ENCODE measurements at places on chromosomes 4 and X.

- DNase-seq = peak; percentile 39
Measured at GRCh38 chrX:150693725-150694574, 754 bp downstream of the MTMR1 start.

DNA sequence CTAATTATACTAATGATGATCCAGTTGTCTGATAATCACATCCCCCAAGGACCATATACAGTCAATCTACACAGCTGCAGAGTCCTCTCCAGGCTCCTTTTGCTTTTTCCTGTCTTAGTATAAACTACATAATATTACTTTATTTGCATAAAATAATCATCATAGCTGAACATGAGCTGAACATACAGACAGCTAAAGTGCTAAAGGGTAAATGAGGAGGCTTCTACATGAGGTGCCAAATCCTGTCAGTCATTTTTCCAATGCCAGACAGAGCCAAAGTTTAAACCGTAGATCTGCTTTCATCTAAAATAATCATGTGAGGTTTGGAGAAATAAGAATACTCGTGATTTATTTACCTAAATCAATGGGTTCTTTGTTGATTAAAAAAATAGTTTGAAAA is 1530.1 kb upstream of the PABPC4L start:
- no peak for DNase-seq

DNA sequence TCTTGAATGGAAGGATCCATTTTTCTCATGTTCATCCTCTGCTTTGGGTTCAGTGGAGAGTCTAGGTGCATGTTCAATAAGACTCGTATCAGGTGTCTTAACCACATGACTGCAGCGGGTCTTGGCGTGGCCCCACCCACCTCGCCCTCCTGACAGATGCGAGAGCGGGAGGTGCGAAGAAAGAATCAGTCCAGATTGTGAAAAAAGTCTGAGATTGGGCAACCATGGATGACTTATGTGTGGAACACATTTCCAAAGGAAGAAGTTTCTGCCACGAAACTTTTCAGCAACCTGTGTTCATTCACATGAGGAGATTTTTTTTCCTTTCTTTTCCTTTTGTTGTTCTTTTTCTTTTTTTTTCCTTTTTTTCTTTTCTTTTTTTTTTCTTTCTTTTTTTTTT is 66.8 kb downstream of the NSD2 start:
- no peak for DNase-seq

DNA sequence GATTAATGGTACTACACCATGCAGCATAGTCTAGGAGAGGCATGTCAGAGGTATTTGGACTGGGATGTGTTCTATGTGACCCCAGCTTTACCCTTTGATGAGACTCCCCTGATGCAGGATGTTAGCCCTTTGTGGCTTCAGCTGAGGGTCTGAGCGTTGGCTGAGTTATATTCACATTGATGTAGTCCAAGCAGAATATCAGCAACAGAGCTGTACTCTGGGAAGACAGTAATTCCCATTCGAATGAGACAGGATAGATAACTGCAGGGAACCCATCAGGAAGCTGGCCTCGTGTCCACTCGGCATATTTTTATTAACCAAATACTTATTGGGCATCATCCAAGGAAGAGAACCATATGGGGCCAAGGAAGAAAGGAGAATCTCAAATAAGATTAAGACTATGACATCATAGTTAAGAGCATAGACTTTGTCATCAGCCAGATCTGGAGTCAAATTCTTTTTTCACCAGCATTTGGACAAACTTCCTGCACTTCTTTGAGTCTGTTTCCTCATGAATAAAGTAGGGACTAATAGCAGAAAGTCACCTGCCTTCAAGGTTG is 198.1 kb downstream of the SOWAHB start:
- DNase-seq = no peak

GRCh38 chr4:5399790-5400421 is 308.5 kb downstream of the EVC2 start:
- DNase-seq = no peak

- no peak for DNase-seq
Measured at GRCh38 chr4:1458581-1458980, 52.3 kb upstream of the NKX1-1 start.

GRCh38 chr4:125268068-125268755 is 46.5 kb upstream of the FAT4 start:
- no peak for DNase-seq

DNA sequence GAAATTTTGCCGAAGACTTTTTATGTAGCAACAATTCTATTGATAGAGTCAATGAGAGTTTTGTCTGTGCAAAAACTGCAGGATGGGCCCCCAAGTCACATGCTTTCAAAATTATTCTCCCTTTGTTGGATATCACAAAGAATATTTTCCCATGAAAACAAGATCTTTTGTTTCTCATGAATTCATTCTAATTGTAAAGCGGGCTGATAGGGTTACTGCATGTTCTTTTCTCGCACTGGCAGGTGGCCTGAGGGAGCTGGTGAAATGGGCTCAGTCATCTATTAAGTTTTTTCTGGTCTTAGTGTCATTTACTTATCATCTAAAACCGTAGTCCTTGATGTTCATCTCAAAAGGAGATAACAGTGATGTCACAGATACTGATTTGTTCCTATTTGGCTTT is 44.2 kb downstream of the MID1IP1 start:
- no peak for DNase-seq

- DNase-seq = no peak
Measured at GRCh38 chrX:39724544-39724943, 373.2 kb downstream of the BCOR start.

GRCh38 chrX:115177932-115178331 is 11.3 kb upstream of the RBMXL3 start:
- no peak for DNase-seq

DNA sequence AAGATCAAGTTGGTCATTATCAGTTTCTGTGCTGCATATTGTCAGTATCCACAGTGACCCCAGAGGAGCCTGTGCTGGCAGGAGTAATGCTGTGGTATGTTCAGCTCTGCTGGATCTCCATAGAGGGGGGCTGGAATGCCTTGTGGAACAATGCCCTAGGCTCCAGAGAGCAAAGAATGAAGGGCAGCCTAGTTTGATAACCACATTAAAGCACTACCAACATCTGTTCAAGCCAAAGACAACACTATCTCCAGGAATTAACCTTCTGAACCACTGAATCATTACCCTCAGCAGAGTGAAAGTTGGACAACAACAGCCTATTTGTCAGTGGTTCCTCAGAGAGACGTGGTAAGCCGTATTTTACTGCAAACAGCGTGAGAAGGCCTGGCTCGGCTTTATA is 192.3 kb upstream of the CXorf66 start:
- no peak for DNase-seq

DNA sequence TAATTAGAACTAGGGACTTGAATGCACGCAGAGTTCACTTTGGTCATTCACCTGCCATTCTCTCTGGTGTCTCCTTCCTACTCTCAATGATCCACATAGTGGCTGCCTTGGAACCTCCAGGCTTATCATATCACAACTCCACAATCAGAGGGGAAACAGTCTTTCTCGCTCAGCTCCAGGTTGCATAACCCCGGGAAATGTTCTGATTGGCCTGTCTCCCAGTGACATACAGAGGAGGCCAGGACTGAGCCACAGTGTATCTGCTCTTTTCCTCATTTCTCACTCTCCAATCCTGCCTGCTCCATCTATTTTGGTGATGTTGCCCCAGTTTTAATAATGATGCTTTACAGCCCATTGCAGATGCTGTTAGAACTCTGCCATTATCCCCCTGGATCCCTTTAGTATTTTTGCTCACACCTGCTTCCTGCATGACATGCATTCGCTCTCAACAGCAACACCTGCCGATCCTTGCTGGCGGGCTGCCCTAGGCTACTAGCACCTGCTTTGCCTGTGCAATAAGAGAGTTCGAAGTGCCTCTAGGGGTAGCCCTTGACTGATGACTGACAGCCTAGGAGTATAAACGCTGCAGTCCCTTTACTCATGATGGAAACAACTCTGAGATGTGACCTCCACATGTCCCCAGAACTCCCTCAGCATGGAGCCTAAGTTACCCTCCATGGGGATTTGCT is 211.3 kb upstream of the RPS6KA3 start:
- no peak for DNase-seq

DNA sequence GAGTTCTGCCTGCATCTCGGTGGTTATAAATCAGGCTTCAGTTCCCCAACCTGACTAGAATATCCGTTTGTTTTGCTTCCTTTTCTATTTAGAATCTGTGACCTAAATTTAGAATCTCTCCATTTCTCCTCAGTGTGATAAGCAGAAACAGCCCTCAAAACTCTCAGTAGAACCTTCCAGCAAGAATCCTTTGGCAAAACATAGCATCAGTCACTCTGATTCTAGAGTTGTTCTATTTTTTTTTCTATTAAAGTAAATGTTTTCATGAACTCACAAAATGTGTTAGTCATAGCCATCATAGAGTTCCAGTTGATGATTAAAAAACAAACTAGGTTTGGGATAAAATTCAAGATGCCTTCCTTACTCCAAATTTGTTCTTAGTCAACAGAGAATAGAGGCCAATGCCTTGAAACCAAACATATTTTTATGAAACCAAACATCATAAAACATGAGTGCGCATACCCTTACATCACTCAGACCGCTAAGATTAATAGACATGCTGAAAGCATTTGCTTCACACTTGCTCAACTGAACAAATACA is 13.2 kb upstream of the C1QTNF7 start:
- no peak for DNase-seq

- DNase-seq = no peak
Measured at GRCh38 chrX:13345438-13345837, 25.6 kb upstream of the ATXN3L start.

GRCh38 chrX:136227948-136228838 is 23.0 kb downstream of the MAP7D3 start:
- DNase-seq = no peak

GRCh38 chrX:38881727-38882126 is 80.5 kb downstream of the MID1IP1 start:
- DNase-seq = no peak

- no peak for DNase-seq
Measured at GRCh38 chrX:24018809-24019208, 8.2 kb downstream of the KLHL15 start.

DNA sequence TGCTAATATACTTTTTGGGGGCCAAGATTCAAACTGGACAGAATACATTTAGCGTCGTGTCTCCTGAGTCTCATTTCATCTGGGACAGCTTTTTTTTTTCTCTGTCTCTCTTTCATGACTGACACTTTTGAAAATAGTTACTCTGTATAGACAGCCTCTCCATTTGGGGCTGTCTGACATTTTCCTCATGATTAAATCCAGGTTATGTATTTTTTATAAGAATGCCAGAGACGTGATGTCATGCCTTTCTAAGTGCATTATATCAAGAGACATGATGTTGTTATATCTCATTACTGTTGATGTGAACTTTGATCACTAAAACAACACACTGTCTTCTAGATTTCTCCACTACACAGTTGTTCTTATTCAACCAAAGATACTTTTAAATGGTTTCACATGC is 199.0 kb downstream of the BANK1 start:
- DNase-seq = no peak

DNA sequence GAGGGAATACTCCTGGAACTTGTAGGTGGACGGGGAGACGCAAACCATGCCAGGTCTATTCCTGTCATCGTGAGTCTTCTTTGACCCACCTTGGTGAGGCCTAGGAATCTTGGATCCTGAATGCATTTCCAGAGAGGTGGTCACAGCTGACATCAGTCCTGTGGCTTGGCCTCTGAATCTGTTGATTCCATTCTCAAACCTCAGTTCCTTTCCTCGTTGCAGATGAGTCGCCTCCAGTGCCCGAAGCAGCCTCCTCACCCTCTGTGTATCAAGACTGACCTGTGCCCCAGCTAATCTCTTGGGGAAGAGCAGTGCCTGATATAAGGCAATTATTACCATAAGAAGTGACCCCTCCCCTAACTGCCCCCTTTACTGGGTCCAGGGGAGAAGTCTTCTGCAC is 118.1 kb downstream of the SMIM20 start:
- no peak for DNase-seq

DNA sequence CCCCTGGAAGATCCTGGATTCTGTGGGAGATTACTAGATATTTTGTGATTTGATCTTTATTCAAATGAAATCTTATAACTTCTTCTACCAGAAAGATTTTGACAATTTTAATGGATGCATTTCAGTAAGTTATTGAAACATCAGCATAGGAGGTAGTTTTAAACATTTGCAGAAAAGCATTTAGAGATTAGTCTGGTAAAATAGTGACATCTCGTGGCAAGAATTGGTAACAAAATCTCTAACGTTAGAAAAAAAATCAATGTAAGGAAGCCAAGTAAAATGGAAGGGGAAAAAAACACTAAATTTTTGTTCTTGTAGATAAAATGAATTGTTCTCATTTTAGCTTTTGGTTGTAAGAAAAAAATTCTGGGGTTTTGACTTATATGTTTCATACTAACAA is 73.3 kb downstream of the TASL start:
- no peak for DNase-seq

- DNase-seq = no peak
Measured at GRCh38 chr4:6235901-6236640, 33.6 kb upstream of the WFS1 start.

DNA sequence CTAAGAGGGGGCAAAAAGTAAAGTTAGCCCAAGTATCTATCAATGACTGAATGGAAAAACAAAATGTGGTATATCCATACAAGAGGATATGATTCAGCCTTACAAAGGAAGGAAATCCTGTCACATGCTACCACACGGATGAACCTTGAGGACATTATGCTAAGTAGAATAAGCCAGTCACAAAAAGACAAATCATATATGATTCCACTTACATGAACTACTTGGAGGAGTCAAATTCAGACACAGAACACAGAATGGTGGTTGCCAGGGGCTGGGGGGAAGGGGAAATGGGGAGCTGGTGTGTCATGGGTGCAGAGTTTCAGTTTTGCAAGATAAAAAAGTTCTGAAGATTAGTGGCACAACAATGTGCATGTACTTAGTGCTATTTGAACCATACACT is 101.8 kb downstream of the SH3KBP1 start:
- DNase-seq = peak; percentile 24

DNA sequence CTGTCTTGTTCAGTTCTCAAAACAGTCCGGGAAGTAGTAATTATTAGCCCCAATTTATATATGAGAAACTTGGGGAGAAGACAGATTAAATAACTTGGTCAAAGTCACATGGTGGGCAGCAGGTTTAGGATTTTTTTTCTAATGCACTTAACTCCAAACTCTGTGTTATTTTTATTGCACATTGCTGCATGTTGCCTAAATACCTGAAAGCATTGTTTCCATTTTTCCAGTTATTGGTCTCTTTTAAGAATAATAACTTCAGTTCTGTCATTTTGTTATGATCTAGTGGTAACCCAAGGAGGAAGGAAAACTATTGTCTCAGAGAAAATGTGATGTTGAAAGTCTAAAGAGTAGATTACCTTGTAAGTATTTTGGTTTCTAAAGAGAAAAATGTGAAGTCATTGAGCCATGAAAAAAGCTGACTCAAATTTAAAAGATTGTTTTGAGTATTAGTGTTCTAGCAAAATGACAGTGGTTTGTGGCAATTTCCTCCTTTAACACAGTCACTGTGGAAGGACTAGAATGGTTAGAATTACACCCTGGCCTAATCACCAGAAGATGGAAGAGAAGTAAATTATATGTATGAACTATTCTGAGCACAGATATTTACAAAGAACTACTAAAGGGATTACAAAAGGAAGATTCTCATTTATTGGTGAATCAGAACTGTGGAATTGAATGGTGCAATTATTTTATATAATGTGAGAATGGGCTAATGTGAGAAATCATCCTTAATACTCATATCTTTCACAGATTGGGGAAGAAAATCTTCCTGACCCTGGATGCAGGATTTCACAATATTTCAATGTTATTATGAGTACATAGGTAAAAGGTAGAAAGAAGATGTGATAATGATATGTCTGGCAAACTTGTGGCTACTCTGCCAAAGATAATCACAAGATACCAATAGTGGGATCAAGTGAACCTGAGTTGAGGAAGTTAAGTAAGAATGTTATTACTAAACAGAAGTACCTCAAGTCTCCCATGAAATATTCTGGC is 21.7 kb upstream of the CXCL8 start:
- DNase-seq = no peak

Data from stimulated activated CD4-positive, alpha-beta T cell treated with anti-CD3 and anti-CD28 coated beads, Interleukin-15, amount 100 ng/mL, for 1 hour (primary cell).